ENCODE measurements at places on chromosomes 5 and 9.

GRCh38 chr9:1128046-1128445, 77.9 kb downstream of the DMRT2 start:
- DNase-seq: no peak

DNA sequence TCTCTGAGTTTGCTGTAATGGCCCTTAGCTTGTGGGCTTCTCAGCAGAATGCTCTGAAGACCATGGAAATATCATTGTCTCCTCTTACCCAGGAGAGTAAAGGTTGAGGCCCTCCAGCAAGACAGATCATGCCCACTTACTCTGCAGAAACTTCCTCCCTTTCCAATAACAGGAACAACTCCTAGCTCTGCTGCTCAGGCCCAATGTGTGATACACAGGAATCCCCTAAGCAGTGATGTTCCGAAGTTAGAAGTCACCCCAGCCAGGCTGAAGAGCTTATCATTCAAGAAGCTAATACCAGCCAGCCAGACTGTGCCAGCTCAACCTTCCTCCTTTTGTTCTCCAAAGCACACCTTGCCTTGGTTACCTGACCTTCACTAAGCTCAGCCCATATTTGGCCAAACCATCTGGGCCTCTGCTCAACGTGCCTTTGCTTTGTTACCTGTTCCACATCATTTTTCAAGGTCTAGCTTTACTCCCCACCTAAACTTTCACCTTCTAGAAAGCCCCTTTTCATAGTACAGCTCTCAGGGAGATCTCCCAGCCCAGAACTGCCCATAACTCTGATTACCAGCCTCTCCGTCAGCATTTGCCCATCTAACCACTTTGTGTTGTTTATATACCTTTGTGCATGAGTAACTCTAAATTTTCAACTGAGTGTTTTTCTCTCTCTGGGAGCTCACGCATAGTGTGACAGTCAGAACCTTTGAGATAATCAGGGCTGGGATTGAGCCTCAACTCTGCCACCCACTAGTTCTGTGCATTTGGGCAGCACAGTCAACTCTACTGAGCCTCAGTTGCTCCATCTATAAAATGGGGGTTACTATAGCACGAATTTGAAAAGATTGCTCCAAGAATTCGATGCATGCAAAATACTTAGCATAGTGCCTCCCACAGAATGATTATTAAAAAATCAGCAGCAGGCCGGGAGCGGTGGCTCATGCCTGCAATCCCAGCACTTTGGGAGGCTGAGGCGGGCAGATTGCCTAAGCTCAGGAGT, 107.6 kb upstream of the CPEB4 start:
- no peak for DNase-seq

DNA sequence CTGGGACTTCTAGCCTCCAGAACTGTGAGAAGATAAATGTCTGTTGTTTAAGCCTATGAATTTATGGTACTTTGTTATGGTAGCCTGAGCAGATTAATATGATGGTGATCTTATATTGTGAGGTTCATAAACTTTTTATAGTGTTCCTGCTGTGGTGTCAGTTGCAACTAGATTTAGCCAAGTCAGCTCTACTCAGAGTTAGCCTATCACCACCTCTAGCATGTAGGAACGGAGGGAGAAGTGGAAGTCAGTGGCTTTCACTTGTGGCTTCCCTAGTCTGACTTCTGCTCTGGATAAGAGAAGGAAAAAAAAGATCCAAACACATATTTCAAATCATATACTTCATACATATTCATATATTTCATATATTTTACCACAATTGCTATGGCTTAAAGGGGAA, 6.6 kb downstream of the POC5 start:
- no peak for DNase-seq

GRCh38 chr5:100299261-100299660, 235.9 kb upstream of the FAM174A start:
- DNase-seq: no peak

DNA sequence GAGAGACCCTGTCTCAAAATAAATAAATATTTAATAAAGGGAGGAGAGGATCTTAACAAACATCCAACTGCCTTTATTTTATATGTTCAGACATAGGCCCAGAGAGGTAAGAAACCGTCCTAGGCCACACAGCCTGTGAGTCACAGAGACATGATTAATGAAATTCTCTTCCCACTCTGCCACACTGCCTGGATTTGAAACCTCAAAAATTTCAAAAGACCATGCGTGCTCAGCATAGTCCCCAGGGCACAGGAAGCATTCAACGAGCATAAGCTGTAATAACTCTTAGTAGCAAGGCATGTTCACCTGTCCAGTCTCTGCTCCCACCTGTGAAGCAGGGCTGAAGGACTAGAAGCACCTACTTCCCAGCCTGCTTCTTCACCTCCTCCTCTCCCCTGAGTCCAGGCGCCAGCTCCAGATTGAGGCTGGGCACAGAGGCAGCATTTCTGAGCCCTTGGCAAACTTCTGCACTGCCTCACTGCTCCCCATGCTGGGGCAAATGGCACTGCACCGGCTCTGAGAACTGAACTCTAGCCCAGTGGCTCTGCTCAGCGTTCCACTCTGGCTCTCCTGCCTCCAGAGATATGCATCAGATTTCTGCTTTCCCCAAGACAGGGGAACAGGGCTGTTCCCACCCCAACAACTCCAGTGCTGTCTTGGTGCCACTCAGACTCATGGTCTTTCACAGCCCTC, 1.1 kb downstream of the FAT2 start:
- DNase-seq: no peak

DNA sequence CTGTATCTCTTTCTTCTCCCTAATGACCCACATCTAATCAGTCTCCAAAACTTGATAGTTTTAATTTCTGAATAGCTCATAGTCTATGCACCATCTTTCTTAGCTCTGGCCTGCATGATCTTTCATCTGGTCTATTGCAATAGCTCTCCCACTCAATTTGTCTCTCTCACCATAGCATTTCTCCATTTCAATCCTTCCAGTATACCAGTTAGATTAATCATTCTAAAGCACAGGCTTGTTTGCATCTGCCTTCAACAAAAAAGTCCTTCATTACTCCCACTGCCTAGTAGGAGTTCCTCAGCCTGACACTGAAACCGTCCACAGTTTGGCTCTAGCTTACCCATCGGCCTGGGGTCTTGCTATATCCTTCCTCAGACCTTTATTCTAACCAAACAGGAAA, 344.9 kb downstream of the ENC1 start:
- no peak for DNase-seq

GRCh38 chr5:52846182-52846842, 58.6 kb downstream of the ITGA1 start:
- DNase-seq: no peak

GRCh38 chr5:126972062-126972895, 58.1 kb downstream of the MARCHF3 start:
- no peak for DNase-seq

DNA sequence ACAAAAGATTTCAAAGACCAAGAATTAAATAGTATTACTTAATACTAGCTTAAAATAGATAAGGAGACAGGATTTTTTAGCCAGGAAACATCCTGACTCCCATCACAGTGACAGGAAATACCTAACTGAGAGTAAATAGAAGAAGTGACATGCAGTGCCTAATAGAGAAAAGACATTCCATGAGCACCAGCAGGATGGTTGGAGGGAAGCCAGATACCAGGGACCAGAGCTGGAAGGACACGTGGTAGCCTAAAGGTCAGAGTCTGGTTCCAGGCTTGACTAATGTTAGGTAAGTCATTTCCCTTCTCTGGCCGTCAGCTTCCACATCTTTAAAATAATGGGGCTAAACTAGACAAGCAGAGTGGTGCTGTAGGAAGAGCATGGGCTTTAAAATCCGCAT, 41.6 kb downstream of the CDK5RAP2 start:
- DNase-seq: peak; percentile 2

DNA sequence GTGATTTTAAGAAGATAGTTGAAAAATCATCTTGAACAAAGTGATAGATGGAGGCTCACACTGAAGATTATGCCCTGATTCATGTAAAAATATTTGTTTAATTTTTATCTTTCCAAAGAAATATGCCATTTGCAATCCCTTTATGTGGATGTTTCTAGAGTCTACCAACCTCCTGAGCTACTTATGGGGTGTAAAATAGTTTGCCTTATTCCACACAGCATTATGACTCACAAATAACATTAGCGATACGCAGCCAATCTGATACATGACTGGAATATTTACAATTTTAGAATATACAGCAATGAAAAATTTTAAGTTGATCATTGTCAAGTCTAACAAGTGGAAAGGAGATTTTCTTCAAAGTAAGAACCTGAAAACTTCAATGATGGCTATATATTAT, 327.5 kb downstream of the EDIL3 start:
- DNase-seq: no peak

GRCh38 chr5:133828722-133829121, 139.7 kb downstream of the C5orf15 start:
- no peak for DNase-seq

GRCh38 chr5:77355751-77356150, 136.4 kb downstream of the WDR41 start:
- no peak for DNase-seq

DNA sequence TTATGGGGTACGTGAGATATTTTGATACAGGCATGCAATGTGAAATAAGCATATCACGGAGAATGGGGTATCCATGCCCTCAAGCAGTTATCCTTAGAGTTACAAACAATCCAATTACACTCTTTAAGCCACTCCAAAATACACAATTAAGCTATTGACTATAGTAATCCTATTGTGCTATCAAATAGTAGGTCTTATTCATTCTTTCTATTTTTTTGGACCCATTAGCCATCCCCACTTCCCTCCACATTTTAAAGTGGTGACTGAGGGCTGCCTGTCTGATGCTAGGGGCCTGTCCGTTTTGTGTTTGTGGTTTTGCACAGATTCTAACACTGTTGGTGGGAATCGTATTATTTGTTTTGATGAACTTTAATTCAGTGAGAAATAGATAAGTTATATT, 129.7 kb upstream of the DHFR start:
- DNase-seq: no peak

GRCh38 chr9:7089406-7090193, 331.8 kb downstream of the KDM4C start:
- DNase-seq: no peak

DNA sequence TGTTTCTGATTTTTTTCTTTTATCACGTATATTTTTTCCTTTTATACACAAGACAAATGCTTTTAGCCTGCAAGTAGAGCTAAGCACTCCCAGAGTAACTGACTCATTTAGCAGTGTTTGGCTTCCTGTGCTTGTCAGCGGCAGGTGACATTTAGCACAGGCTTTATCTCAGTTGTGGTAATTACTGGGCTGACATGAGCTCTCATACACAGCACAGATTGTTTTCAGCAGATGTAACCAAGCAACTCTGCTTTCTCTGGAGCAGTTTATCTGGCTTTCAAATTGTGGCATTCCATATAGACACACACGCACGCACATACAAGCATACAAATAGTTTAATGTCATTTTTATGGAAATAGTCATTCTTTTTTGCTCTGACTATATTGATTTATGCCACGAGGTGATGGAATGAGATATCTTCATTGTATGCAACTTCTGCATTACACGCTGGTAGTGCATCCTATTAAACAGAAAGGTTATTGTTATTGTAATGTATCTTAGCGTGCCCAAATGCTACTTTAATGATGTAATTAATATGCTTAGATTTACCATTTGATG, 379.0 kb upstream of the GRAMD2B start:
- no peak for DNase-seq

DNA sequence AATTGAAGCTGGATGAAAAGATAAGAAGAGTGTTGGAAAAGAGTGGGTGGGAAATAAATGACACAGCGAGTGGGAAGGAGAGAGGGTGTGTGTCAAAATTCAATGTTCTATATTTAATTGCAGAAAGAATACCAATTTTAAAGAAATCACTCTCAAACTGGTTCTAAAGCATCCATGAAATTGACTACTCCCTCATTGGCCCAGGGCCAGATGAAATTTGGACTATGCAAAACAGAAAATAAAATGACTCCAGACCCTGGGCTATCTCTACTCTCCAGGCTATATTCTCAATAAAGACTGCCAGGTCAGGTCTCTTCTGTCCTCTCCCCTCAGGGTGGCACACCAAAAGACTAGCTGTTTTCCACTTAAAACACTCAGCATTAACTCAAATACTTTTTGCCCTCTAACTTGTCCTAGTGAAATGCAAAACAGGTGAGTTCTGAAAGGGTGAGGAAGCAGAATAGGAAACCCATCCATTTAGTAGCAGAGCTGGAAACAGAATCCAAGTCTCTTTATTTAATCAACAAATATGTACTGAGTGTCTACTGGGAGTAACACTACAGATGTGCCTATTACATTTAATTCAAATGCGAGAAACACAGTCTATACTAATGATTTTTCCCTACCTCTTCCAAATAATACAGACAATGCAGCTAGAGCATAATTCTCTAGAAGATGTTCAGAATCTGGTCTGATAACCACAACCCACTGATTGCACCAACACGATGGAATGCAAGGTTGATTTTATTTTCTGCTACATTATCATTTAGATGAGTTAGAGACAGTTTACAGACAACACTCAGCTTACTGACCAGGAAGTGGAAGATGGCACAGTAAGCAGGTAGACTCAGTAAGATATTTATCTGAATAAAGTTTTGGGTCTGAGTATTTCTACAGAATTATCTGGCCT, 42.1 kb downstream of the EFCAB9 start:
- DNase-seq: no peak

GRCh38 chr9:70177121-70177520, 81.7 kb upstream of the SMC5 start:
- DNase-seq: no peak

GRCh38 chr9:35852267-35852815, 17.9 kb downstream of the OR13J1 start:
- DNase-seq: no peak

GRCh38 chr5:35954175-35954574, 15.8 kb upstream of the CAPSL start:
- no peak for DNase-seq

- DNase-seq: peak; percentile 26
These were observed 172.3 kb downstream of the GNA14 start for GRCh38 chr9:77475641-77476473.

DNA sequence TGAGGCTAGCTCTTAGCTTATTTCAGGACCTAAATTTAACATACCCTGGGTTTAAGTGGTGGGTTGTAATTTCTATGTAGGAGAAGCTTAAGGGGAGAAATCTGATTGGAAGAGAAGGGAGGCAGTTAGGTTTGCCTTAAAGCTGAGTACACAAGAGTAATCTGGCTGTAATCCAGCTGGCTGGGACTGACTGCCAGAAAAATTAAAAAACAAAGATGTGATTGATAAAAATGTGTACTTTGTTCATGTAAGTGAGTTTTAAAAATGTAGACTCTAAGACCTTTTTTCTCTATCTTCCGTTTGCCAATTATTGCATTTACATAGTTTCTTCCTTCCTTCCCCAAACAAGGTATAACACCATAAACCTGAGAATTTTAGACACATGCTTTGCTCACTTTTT, 17.5 kb upstream of the MSMP start:
- DNase-seq: no peak

GRCh38 chr9:127336506-127337352, 60.2 kb upstream of the SLC2A8 start:
- peak; percentile 87 for DNase-seq

DNA sequence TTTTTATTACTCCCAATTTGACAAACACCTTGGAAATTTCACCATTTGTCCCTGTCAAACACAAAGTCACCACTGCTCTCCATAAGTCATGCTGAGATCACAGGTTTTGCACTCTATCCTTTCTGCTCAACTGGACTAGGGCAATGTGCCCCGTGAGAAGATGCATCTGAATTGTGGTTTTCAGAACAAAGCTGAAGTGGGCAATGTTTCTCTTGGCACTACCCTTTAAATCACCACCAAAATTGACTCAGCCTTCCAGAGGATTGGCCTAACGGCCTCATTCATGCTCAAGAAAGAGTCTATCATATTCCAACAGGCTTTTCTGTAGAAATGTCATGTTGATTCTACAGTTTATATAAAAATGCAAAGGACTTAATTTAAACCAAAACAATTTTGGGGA, 81.0 kb upstream of the TRIO start:
- DNase-seq: no peak
